GM12892 (cell line): ENCODE measurements at places on chromosomes 4 and X.

- no peak for DNase-seq
Measured at GRCh38 chr4:128232719-128233118, 54.9 kb downstream of the PGRMC2 start.

- DNase-seq, result no peak
Measured at GRCh38 chr4:141328560-141329173, 108.0 kb downstream of the ZNF330 start.

GRCh38 chr4:47650584-47651130 lies 165.6 kb downstream of the ATP10D start:
- no peak for DNase-seq

DNA sequence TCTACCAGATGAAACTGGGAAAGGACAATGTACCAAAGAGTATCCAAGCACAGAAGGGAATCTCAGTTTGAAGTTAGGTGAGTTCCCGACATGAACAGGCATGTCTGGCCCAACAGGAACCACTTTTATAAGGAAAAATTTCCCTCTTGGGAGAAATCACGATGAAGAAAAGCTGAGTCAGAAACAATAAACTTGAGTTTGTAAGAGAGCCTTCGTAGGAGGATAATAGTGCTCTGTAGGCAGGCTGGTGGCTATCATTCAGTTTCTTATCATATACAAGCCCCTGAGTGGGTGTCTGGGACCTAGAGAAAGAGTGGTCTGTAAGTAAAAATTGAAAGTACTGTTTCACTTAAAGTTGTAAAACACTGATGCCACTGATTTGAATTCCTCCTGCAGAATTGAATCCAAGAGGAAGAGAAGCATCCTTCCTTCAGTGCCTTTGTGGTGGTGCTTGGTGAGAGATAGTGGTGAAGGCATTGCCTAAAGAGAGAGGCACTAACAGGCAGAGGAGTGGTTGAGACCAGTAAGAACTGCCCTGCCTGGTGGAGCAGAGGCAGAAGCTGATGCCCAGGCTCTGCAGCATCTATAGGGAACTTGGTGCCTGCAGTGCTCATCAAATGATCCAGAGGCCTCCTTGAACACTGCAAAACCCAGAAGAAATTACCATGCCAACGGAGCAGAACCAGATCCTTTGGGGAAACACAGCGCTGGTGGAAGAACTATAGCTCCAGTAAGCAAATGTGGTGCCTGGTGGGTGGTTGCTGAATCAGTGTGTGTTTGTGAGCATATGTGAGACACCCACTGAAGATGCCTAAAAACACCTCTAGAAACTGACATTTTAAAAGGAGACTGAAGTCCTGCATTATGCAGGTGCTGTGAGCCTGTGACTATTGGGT lies 31.7 kb upstream of the METAP1 start:
- DNase-seq, result no peak

DNA sequence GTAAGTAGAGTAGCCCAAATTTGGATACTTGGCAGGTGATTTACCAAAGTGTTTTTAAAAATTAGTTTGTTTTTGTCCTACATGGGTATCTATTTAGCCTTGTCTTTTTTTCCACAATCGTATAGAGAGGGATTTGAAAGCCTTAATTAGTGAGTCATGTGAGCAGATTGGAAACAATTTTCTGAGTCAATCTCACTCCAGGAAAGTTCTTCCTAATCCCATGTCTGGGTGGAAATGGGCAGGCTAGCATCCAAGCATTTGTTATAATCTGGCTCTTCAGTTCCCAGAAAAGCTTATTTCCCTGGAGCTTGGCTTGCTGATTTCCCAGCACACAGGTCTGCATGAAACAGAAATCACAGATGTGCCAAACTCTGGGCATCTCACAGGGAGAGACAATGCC lies 426.9 kb upstream of the BOD1L1 start:
- DNase-seq, result no peak

DNA sequence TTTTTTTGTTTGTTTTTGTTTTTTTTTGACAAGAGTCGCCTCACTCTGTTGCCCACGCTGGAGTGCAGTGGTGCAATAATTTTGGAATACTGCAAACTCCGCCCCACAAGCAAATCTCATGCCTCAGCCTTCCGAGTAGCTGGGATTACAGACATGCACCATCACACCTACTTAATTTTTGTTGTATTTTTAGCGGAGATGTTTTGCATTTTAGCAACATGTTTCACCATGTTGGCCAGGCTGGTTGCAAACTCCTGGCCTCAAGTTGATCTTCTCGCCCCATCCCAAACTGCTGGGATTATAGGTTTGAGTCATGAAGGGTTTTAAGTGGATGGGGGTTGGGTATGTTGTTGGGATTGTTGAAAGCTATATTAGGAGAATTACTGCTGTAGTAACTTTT lies 270.9 kb upstream of the LCORL start:
- DNase-seq, result no peak

DNA sequence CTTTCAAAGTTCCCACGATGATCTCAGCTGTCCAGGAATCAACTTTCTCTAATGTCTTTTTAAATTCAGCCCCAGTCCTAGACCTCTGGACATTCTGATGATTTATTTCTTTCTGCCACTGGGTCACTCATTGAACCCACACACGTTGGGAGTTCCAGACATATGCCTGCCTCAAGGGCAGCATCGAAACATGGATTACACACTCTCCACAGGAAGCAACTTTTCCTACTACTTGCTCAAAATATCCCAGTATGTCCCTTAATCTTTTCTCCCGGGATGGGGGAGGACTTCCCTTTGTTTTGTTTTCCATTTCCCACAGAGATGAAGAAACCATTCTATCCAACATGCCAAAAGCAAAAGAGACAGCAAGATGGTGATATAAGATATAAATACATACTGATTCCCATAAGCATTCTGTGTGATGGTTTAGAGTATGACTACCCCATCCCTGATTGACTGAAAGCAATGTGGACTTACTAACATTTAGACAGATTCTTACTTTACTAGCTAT lies 79.8 kb upstream of the PPARGC1A start:
- no peak for DNase-seq

DNA sequence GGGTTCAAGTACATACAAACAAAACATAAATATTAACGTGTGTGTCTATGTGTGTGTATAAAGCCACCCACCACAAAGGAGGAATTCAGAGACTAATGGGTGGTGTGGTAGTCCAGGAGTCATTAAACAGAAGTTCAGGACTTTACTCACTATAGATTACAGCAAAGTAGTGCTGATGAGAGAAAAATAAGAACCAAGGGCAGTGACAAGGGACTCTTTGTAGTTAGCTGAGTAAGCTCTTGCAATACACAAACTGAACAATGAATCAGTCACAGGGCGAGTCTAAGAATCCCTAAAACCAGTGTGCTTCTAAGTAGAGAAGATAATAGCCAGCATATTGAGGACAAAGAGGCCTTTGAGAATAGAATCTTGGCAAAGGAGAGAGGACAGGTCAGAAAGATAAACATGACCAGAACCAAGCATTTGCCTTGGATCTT lies 232.4 kb downstream of the PPP3CA start:
- no peak for DNase-seq

GRCh38 chr4:118284169-118284568 lies 68.6 kb downstream of the PRSS12 start:
- DNase-seq, result no peak

DNA sequence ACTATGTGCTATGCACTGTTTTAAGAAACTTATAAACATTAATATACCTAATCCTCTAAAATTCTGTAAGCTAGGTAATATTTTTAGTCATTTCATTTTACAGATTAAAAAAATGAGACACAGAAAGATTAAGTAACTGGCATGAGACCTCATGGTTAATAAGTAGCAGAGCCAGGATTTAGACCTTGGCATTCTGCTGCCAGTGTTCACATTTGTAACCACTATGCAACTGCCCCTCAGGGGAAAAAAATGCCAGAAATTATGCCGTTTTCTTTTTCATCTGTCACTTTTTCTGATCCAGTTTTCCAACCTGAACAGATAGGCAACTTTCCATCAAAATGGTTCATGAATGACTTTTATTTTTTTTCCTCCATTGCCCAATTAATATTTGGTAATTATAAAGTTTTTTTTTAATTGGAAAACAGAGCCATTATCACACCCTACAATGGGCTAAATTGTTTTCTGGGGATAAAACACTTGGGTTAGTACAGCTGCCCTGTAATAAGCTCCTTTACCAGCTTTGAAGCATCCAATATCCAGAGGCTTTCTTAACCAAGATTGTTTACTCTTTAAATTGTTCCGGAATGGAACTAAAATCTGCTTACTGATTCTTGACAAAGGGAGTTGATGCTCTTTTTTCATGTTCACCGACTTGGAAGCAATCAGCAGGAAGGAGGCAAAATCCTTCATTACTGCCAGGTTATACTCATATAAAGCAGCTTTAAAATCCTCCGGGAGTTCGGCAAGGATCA lies 56.4 kb upstream of the DDX60 start:
- no peak for DNase-seq

GRCh38 chr4:122997463-122998101 lies 75.2 kb upstream of the NUDT6 start:
- no peak for DNase-seq

DNA sequence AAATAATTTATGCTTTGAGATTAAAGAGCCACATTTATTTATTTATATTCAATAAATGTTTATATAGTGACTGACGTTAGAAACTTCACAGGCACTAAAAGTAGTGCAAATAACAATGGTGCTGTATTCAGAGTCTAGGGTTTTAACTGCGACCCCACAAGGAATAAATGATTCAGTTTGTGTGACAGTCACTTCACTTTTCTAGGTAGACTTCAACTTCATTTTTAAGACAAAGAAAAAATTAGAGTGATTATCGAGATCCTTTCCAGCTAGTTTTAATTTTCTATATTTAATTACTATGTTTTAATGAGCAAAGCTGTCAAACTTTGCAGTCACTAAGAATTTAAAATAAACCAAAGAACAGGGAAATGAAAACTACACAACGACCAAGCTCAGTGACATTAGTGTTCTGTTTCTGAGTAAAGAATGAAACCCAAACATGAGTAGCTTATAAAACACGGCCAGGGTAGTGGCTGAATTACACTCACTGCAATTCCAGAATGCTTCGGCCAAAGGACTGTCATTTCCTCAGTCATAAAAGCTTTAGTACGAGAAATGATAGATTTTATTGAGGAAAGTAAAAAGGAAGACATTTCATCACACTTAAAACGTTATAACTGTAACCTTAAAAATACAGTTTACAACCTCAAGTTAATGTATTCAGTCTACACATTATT lies 38.6 kb downstream of the ADGRA3 start:
- DNase-seq, result no peak

- no peak for DNase-seq
Measured at GRCh38 chr4:154569028-154569427, 6.2 kb downstream of the FGB start.

- no peak for DNase-seq
Measured at GRCh38 chrX:52422884-52423283, 54.1 kb downstream of the XAGE2 start.

DNA sequence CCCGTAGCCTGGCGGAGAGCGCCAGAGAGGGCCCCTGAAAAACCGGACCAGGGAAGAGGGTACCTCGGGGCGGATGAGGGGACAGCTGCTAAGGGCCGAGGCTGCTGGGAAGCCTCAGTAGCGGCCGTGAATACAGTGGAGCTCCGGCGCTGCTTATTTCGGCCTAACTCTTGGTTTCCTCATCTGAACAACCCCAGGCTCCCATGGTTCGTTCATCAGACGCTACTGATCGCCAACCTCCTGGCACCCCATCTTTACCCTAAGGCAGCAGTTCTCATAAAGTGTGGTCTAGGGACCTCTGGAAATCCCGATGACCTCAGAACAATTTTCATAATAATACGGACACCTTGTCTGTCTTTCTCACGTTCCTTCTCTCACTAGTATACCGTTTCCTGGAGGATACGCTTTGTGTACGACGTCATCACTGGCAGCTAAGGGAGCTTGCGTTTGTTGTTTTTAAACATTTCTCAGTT lies 645 bp upstream of the RAB28 start:
- DNase-seq, result no peak

- no peak for DNase-seq
Measured at GRCh38 chrX:30414144-30414543, 105.0 kb upstream of the NR0B1 start.

GRCh38 chr4:28462766-28463700 lies 1602.4 kb downstream of the STIM2 start:
- DNase-seq, result no peak

DNA sequence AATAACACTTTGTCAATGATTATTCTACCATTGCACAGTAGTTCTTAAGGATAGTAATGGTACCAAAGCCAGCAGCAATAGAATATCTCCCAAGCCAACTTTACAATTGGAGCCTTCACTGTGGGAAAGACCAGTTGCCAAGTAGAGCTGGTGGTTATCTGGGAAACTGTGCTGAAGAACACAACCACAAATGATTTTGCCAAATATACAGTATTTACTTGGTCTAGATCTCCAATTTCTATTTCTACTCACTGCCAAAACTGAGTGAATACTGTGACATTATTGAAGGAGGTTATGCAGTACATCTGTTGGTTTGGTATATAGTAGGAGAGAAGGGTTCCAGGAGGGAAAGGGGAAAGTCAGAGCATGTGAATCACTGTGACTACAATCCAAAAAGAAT lies 3.8 kb downstream of the TET2 start:
- no peak for DNase-seq

- DNase-seq, result no peak
Measured at GRCh38 chr4:153962311-153963039, 173.6 kb upstream of the SFRP2 start.

GRCh38 chrX:130846746-130847145 lies 56.3 kb downstream of the ENOX2 start:
- no peak for DNase-seq

DNA sequence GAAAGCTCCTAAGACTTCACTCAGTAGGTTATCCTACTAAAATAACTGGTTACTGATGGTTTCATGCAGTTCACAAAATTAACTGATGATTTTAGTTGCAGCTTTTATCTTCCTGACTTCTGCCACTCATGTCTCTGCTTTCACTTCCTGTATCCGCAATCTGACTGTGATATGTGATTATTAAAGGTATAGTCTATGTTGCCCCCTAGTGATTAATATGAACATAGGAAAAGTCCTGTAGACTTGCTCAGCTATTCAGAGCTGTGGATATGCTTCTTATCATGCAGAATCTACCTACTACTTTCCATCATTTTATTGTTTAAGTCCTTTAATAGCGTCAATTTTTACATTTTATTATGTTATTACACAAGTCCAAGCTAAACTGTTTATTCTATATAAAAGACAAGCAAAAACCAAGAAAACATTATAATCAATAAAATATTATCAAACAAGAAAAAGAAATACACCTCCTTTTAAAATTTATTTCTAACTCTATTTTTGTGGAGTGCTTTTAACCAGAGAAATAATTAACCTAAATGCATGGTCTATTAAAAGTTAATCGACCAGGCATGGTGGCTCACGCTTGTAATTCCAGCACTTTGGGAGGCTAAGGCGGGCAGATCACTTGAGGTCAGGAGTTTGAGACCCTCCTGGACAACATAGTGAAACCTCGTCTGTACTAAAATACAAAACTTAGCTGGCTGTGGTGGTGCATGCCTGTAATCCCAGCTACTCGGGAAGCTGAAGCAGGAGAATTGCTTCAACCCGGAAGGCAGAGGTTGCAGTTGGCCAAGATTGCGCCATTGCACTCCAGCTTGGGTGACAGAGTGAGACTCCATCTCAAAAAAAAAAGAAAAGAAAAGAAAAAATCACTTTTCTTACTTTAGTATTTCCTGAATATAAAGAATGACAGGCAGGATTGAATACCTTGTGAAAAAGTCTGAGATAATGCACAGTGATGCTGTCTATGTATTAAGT lies 40.4 kb upstream of the TLR2 start:
- DNase-seq, result peak; percentile 33
